Sciatic nerve (tissue), 2 donors: ENCODE measurements at places on chromosomes 16 and 17. TPM values are rescaled to one million over a fixed set of nuclear protein-coding genes. Genes with fewer than 3 reads are reported as not detected.

Gene DPEP3
- not detected for total RNA-seq

DNA sequence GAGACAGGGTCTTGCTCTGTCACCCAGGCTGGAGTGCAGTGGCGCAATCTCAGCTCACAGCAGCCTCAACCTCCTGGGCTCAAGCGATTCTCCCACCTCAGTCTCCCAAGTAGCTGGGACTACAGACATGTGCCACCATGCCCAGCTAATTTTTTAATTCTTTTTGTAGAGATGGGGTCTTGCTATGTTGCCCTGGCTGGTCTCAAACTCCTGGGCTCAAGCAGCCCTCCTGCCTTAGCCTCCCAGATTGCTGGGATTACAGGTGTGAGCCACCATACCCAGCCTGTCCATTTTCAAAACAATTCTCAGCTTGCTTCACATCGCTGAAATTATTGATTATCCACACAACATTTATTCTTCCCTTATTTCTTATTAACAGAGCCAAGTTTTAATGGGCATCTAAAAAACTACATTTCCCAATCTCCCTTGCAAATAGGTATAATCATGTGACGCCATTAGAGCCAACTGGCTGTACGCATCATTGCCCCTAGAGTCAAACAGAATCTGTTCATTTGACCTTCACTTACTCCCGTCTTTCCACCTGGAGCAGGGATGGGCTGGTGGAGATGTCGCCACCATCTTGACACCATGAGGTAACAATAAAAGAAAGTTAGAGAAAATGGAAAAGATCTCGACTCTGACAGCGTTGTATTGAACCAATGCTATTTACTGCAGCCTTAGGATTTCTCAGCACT lies 148.0 kb upstream of the FOXF1 start:
- DNase-seq = no peak

Gene CCDC200
- total RNA-seq = 0.62 TPM

GRCh38 chr17:82943751-82944150 lies 103.9 kb upstream of the ZNF750 start:
- DNase-seq = peak; percentile 15

DNA sequence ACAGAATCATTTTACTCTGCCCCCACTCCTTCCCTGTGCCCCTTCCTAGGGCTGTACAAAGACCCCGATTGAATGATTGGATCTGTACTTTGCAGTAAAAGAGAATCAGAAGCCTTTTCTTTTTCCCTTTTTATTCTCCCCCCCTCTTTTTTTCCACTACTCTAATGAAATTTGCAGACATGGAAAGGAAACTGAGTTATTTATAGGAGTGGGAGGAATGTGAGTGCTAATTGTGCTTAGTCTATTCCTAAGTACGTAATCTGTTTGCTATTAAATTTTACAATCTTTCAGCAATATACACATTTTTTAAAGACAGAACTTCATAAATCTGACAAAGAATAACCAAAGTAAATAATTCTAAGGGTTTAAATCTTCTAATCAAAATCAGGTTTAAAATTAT lies 314.3 kb downstream of the MAP2K6 start:
- DNase-seq = no peak

Gene KIFC3
- 94.3 TPM for total RNA-seq

Gene SYCE1L
- total RNA-seq = 3.9 TPM

Gene PTX4
- not detected for total RNA-seq

Gene PAM16
- total RNA-seq = 37.8 TPM

- DNase-seq = no peak
These were observed 10.1 kb upstream of the KREMEN2 start for GRCh38 chr16:2953706-2954627.

Gene CACNA1H
- 4.1 TPM for total RNA-seq

Gene PERCC1
- total RNA-seq = not detected

- peak; percentile 61 for DNase-seq
These were observed 1.1 kb upstream of the USP32 start for GRCh38 chr17:60392845-60393702.

Gene WWP2
- total RNA-seq = 91.5 TPM

- DNase-seq = no peak
These were observed 7.4 kb upstream of the SCIMP start for GRCh38 chr17:5241861-5242671.
